ENCODE measurements at places on chromosomes 6 and 20. TPM values are rescaled to one million over a fixed set of nuclear protein-coding genes. Genes with fewer than 3 reads are reported as not detected.

SYCP2 gene
- polyA plus RNA-seq, result 7.0 TPM

SSTR4 gene
- polyA plus RNA-seq, result 0.89 TPM

TINAG gene
- 0.39 TPM for polyA plus RNA-seq

FRS3 gene
- polyA plus RNA-seq, result 37.1 TPM

CRIP3 gene
- polyA plus RNA-seq, result 39.9 TPM

GRCh38 chr6:147909640-147910039 lies 401.1 kb downstream of the SAMD5 start:
- DNase-seq, result no peak

- DNase-seq, result peak; percentile 86
Observed at GRCh38 chr20:51412333-51412871, 130.1 kb downstream of the NFATC2 start.

DNA sequence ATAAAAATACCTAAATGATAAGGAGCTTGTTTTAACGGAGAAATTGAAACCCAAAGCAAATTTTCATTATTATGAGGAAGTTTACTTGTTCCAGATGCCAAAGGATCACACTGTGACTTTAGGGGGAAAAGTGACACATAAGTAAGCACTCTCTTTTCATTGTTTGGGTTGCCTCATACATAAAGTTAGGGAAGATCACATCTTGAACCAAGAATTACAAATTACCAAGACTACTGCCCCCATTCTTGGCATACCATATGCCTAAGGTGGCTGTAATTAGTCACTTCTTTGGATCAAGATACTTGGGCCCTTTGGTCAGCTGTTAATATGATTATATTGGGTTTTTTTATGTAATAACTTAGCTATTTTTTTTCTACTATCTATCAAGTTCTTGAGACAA lies 269.0 kb downstream of the COL12A1 start:
- DNase-seq, result no peak

DNA sequence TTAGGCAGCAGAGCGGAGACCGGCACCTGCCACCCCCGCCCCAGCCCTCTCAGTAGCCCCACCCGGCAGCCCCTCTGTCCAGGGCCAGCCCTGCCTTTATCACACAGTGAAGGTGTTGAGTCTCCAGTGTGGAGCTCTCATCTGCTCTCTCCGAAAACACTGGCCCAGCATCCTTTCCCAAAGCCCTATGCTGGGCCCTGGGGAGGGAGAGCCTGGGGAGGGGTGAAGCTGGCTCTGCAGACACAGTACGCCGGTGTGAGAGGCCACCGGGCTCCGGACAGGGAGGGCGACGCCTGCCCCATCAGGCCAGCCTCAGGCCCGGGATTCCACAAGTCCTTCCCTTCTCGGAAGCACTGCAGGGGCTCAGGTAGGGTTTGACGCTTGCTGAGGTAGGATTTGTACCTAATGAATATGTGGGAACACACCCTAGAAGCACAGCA lies 186.9 kb downstream of the ERMARD start:
- no peak for DNase-seq

DNA sequence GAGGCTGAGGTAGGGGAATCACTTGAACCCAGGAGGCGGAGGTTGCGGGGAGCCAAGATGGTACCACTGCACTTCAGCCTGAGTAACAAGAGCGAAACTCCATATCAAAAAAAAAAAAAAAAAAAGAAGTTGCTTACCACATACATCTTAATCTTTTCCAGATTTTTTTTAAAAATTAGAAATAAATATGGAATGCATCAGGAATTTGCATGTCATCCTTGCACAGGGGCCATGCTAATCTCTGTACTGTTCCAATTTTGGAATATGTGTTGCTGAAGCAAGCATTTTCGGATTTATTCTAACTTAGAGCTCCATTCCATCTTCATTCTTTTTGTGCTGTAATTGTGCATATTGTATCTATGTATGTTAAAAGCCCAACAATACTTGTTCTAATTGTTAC lies 62.5 kb downstream of the TRPC4AP start:
- no peak for DNase-seq

All from spinal cord (tissue), 10 donors.